ENCODE measurements at places on chromosomes 16 and 17. TPM values are rescaled to one million over a fixed set of nuclear protein-coding genes. Genes with fewer than 3 reads are reported as not detected.

Gene SRR
- total RNA-seq, result 5.6 TPM

Gene SEPTIN12
- not detected for total RNA-seq

Gene KRTAP2-2
- total RNA-seq, result not detected

Gene TBC1D3H
- not detected for total RNA-seq

Gene SLC6A2
- 1.0 TPM for total RNA-seq
